Tibial artery (tissue), 4 donors: ENCODE measurements at places on chromosomes 1 and 21.

- no peak overlapping the region for H3K27ac ChIP-seq
- no peak overlapping the region for H3K4me3 ChIP-seq
- peaks cover 23% of the 10 kb centered on the region for H3K4me1 ChIP-seq
- H3K27me3 ChIP-seq, result no peaks in the 10 kb centered on the region
- no peaks in the 10 kb centered on the region for H3K36me3 ChIP-seq
Measured at GRCh38 chr1:156754219-156754618, 2.7 kb upstream of the HDGF start.

DNA sequence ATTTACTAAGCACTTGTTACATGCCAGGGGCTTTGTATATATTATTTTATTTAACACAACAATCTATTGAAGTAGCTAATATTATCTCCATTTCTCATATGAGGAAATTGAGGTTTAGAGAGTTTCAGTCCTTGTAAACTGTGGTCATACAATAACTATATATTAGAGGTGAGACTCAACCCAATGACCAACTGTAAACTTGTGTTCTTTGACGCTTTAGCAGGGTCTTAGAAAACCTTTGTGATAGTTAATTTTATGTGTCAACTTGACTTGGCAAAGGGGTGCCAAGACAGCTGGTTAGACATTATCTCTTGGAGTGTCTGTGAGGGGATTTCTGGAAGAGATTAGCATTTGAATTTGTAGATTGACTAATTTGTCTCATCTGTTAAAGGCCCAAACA is 252.4 kb upstream of the B3GALT2 start:
- H3K36me3 ChIP-seq, result no peaks in the 10 kb centered on the region
- DNase-seq, result no peak
- no peak overlapping the region for H3K4me3 ChIP-seq
- H3K4me1 ChIP-seq, result no peaks in the 10 kb centered on the region
- H3K27ac ChIP-seq, result no peak overlapping the region
- H3K27me3 ChIP-seq, result no peaks in the 10 kb centered on the region

DNA sequence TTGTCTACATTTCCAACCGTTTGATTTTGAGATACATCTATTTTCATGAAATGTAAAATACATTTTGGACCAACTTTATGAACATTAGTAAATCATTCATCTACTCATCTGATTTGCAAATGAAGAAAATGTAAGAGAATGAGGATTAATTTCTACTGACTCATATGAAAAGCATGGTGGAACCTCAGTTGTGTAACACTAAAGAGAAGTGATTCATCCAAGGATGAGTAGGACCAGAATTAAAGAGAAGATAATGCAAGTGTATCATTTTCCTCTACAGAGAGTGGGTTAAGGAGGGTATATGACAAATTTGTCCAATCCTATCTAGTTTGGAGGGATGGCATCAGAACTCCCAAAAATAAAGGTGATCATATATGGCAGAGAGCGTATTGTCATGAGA is 1967.6 kb downstream of the MRPL39 start:
- H3K4me3 ChIP-seq, result no peak overlapping the region
- H3K36me3 ChIP-seq, result no peaks in the 10 kb centered on the region
- DNase-seq, result no peak
- no peaks in the 10 kb centered on the region for H3K4me1 ChIP-seq
- no peak overlapping the region for H3K27ac ChIP-seq

- no peak for DNase-seq
- no peak overlapping the region for H3K27ac ChIP-seq
- no peaks in the 10 kb centered on the region for H3K36me3 ChIP-seq
- H3K4me1 ChIP-seq, result no peaks in the 10 kb centered on the region
- H3K4me3 ChIP-seq, result no peak overlapping the region
Measured at GRCh38 chr1:32716312-32717148, 14.0 kb upstream of the SYNC start.

DNA sequence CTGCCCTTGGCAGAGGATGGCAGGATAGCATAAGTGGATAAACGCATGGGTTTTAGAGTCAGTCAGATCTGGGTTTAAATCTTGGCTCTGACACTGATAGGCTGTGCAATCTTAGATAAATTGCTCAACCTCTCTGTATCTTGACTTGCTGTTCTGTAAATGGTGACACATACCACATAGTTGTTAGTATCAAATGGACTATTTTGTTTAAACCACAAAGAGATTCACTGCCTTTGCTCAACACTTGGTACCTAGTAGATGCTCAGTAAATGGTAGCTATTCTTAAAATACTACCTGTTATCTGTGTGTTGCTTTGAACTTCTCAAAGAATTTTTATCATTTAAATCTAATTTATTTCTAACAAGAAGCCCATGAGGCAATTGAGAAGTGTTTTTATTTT is 39.5 kb upstream of the A3GALT2 start:
- H3K27me3 ChIP-seq, result no peaks in the 10 kb centered on the region
- H3K4me3 ChIP-seq, result no peak overlapping the region
- no peak overlapping the region for H3K27ac ChIP-seq
- no peaks in the 10 kb centered on the region for H3K36me3 ChIP-seq
- H3K4me1 ChIP-seq, result peaks cover 44% of the 10 kb centered on the region

- no peaks in the 10 kb centered on the region for H3K4me1 ChIP-seq
- no peak overlapping the region for H3K4me3 ChIP-seq
- DNase-seq, result no peak
- no peaks in the 10 kb centered on the region for H3K27me3 ChIP-seq
- no peaks in the 10 kb centered on the region for H3K36me3 ChIP-seq
- no peak overlapping the region for H3K27ac ChIP-seq
Measured at GRCh38 chr1:226845624-226846023, 24.8 kb upstream of the PSEN2 start.

DNA sequence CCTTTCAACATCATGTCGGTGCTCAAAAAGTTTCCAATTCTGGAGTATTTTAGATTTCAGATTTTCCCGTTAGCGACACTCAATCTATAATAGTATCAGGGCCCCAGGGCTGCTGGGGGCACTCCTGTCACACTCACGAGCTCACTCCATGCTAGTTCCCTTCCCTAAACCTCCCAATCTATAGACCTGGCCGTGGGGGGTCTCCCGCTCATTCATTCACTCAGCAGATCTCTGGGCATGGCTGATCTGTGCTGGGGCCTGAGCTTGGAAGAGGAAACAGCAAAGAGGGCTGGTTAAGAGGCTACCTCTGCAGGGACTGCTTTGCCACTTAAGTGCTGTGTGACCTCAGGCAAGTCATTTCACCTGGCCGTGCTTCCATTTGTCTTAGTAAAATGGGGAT is 46.8 kb upstream of the LAPTM5 start:
- H3K27me3 ChIP-seq, result no peaks in the 10 kb centered on the region
- DNase-seq, result no peak
- H3K36me3 ChIP-seq, result no peaks in the 10 kb centered on the region
- H3K4me3 ChIP-seq, result no peak overlapping the region

GRCh38 chr1:111732718-111733117 is 6.5 kb downstream of the INKA2 start:
- peaks cover 11% of the 10 kb centered on the region for H3K36me3 ChIP-seq
- peaks cover 32% of the 10 kb centered on the region for H3K4me1 ChIP-seq
- DNase-seq, result no peak
- no peak overlapping the region for H3K4me3 ChIP-seq

DNA sequence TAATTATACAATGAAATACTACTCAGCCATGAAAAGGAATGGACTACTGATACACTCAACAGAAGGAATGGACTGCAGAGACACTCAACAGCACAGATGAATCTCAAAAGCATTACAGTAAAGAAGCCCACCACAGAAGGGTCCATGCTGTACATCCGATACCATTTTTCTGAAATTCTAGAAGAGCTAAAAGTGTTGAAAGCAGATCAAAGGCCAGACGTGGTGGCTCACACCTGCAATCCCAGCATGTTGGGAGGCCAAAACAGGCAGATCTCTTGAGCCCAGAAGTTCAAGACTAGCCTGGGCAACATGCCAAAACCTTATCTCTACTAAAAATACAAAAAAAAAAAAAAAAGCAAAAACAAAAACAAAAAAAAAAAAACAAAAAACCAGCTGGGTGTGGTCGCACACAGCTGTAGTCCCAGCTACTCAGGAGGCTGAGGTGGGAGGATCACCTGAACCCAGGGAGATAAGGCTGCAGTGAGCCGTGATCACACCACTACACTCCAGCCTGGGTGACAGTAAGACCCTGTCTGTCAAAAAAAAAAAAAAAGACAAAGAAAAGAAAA is 15.5 kb downstream of the PPP1R15B start:
- DNase-seq, result no peak
- no peaks in the 10 kb centered on the region for H3K4me1 ChIP-seq
- H3K36me3 ChIP-seq, result peaks cover 16% of the 10 kb centered on the region
- H3K27me3 ChIP-seq, result no peaks in the 10 kb centered on the region
- no peak overlapping the region for H3K27ac ChIP-seq

DNA sequence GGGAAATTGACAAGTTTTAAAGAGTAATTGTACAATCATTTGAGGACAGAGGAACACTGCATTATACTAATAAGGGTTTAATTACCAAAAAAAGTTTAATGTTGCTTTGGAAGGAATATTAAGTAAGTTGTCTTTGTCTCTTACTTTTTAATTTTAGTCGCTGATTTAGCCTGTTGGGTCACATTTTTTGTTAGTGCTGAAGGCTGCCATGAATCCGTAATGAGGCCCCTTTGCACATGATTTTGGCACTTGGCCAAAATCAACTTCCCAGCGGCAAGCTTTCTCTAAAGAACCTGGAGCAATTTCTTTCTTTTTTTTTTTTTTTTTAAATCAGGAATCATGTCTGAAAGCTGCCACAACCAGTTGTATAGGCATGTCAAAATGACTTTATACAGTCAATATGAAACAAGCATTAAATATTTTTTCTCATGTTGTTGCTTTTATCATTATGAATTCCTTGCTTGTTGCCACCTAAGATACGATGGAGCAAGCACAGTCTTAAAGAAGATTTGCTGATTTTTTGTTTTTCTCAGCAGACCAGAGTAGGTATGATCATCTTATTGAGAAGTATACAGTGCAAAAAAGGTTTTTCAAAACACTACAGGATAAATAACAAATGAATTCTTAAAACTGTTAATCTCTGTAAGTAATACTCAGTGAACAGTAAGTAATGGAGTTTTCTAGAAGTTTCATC is 690.4 kb downstream of the USP25 start:
- H3K27ac ChIP-seq, result peak overlapping the region; percentile 57
- no peaks in the 10 kb centered on the region for H3K27me3 ChIP-seq
- H3K36me3 ChIP-seq, result no peaks in the 10 kb centered on the region
- DNase-seq, result peak; percentile 67
- H3K4me1 ChIP-seq, result peaks cover 10% of the 10 kb centered on the region

DNA sequence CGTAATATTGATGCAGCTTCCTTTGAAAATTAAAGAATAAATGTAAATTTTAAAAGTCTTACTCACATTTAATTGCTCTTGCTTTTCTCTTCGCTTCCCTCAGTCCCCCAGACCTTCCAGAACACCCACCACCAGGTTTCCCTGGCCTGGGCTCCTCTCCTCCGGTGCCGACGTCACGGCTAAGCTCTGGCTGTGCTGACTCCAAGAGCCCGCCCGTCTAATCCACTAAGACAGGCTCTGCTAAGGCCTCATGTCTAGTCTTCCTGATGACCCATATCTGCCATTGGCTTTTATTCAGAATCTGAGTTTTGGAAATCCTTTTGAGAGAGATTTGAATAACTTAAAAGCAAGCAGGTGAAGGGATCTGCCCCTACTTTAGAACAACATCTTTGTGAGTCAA is 53.9 kb upstream of the NADK start:
- H3K27ac ChIP-seq, result no peak overlapping the region
- H3K27me3 ChIP-seq, result no peaks in the 10 kb centered on the region
- peak; percentile 42 for DNase-seq
- peaks cover 11% of the 10 kb centered on the region for H3K36me3 ChIP-seq
- peaks cover 17% of the 10 kb centered on the region for H3K4me1 ChIP-seq

- H3K27me3 ChIP-seq, result no peaks in the 10 kb centered on the region
- no peaks in the 10 kb centered on the region for H3K36me3 ChIP-seq
- DNase-seq, result no peak
- H3K4me1 ChIP-seq, result no peaks in the 10 kb centered on the region
- H3K27ac ChIP-seq, result no peak overlapping the region
Measured at GRCh38 chr1:55990007-55990406, 589.4 kb downstream of the PLPP3 start.

DNA sequence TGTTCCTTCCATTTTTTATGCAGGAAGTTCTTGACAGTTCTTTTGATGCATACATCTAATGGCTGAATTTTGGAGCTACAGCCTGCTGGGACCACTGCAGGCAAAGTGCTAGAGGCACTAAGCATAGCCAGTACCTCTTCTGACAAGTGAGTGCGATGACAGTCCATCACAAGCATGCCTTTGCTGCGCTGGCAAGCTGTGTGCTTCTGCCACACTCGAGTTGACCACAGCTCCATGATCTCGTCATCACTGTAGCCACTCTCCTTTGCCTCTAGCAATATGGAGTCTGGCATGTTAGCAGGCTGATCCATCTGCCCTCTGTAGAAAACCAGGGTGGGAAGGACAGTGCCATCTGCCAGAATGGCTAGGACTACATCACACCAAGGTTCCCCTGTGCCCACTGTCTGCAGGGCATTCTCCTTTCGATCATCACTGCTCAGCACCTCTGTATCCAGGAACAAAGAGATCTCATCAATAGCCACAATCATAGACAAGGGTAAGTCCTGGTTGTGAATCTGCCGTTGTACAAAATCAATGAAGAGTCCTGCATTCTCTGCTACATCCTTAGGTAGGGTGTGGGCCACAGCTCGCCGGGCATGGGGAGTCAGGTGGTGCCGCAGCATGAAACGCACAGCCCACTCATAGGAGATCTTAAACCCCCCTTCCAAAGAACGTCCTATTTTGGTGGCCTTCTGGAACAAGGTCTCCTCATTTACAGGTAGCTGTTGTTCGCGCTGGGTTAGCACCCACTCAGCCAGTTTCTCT is 6.0 kb downstream of the PSMB4 start:
- H3K4me1 ChIP-seq, result peaks cover 10% of the 10 kb centered on the region
- H3K36me3 ChIP-seq, result peaks cover 98% of the 10 kb centered on the region
- DNase-seq, result no peak
- H3K4me3 ChIP-seq, result no peak overlapping the region
- no peak overlapping the region for H3K27ac ChIP-seq

GRCh38 chr1:240687820-240688219 is 75.9 kb upstream of the GREM2 start:
- no peak overlapping the region for H3K27ac ChIP-seq
- no peaks in the 10 kb centered on the region for H3K36me3 ChIP-seq
- no peak overlapping the region for H3K4me3 ChIP-seq
- DNase-seq, result no peak
- H3K27me3 ChIP-seq, result no peaks in the 10 kb centered on the region

DNA sequence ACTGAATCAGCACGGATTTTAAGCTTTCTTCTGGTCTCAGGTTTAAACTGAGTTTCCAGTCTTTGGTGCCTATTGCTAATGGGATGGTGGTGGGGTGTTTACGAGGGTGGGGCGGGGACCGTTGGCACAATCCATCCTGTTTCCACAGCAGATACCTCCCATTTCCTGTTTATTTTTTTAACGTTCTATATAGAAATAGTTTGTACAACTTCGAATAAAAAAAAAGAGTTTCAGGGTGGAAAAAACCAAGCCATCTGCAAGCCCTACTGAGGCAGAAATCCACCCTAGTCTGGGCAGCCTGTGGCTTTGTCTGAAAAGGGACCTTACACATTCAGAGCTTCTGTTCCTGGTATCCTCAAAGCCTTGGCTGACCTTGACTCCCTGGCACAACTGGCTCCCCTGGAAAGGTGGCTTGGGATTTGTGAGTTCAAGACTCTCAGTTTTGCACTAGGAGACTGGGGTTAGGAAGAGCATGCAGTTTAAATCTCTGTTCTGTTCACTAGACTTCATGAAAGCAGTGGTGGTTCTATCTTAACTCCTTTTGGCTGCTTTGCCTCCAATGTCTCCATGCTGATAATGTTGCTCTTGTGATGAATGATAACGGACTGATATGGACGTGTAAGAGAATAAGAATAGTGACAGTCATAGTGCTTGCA is 46.7 kb downstream of the VANGL2 start:
- no peak overlapping the region for H3K4me3 ChIP-seq
- no peak for DNase-seq
- H3K27ac ChIP-seq, result no peak overlapping the region
- peaks cover 3% of the 10 kb centered on the region for H3K27me3 ChIP-seq
